ENCODE measurements at places on chromosomes 6 and 20.

GRCh38 chr6:107108201-107108890 is 7.0 kb downstream of the BEND3 start:
- DNase-seq = no peak

GRCh38 chr6:128230267-128230989 is 290.0 kb downstream of the PTPRK start:
- no peak for DNase-seq

GRCh38 chr6:34273242-34273805 is 24.5 kb upstream of the SMIM29 start:
- DNase-seq = no peak

DNA sequence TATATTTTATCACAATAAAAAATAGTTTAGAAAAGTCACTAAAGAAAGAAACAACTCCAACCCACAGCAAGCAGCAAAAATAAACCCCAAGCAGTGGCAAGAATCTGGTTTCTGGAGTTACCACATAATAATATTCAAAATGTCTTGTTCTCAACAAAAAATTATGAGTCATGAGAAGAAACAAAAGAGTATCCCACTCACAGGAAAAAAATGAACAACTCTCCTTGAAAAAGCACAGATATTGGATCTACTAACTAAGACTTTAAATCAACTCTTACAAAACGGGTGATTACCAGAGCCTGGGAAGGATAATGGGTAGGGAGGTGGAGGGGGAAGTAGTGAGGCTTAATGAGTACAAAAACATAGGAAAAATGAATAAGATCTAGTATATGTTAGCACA is 425.6 kb downstream of the PLCB1 start:
- DNase-seq = no peak

All from hindlimb muscle (tissue), 1 donor.